ENCODE measurements at places on chromosomes 16 and 17.

DNA sequence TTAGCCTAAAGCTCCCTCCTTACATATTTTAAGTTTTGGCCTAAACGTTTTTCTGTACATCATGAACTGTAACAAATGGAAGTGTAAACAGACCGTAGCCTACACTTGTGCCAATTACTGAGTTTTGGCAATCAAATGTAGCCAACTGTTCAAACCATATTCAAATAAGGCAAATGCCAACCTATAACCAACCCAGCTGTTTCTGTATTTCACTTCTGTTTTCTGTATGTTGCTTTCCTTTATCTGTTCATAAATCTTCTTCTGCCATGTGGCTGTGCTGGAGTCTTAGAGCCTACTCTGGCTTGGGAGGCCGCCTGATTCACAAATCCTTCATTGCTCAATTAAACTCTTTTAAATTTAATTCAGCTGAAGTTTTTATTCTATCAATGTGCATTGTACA is 6.9 kb upstream of the C16orf78 start:
- DNase-seq, result no peak

DNA sequence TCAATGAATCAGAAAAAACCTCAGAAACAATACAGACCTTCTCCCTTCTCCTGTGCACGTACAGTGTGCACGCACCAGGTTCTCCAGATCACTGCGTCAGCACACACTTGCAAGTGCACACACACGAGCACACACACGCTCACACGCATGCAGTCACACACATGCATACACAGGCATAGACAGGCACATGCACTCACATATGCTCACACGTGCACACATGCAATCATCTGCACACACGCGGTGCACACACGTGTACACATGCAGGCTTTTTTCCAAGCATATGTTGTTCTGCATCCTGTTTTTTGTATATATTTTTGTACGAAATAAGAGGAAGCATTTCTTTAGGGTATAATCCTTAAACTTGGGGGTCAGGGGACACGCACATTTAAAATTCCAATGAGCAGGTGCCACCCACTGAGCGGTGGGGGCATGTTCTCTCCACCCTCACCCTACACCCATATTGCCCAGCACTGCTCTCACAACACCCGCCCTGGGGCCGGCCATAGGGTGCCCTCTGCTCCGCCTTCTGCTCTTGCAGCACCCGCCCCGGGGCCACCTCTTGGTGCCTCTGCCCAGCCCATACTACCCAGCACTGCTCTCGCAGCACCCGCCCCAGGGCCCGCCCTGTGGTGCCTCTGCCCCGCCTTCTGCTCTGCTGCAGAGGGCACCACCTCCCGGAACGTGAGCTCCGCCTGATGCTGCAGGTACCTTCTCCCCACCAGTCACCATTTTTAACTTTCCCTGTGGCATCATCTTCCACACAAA is 20.9 kb downstream of the KLHDC4 start:
- DNase-seq, result no peak

- peak; percentile 84 for DNase-seq
Observed at GRCh38 chr17:58112970-58113631, 29.9 kb downstream of the DYNLL2 start.

DNA sequence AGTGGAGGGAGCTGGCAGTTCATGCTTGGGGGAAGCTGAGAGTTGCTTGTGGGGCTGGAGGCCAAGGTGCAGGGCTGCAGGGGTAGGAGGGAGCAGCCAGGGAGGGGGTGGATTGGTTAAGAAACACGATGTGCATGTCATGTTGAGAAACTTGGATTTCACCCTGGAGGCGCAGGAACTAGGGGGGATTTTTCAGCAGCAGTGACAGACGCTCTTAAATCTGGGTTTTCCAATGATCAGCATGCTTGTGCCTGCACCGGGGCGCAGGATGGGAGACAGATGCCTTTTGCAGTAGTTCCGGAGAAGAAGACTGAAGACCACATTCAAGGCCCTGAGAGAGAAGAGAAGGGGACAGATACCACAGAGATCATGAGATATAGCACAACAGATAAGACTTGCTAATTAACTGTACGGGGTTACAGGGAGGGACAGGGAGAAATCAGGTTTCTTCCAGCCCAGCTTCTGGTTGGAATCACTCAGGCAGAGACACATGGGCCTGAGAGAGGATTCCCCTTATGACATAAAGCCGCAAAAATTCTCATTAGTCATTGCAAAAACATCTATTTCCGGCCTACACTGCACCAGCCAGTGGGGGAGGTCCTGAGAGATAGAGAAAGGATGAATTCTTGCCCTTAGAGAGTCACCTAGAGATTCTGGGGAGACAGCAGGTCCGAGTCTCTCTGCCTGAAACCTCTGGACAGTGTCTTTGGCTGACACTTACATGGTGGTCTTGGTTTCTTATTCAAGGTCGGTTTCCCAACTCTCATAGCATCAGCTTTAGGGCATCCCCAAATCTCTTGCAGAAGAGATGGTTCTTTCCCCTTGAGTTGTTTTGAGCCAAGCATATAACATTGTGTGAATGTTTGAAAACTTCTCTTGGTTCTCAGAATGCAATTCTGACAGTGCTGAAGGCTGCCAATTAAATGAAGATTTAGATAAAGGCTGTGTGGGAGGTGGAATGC is 27.1 kb downstream of the CDH13 start:
- peak; percentile 28 for DNase-seq

GRCh38 chr16:57475711-57476339 is 10.5 kb downstream of the DOK4 start:
- peak; percentile 73 for DNase-seq

GRCh38 chr17:80303824-80304223 is 43.2 kb downstream of the RNF213 start:
- DNase-seq, result no peak

DNA sequence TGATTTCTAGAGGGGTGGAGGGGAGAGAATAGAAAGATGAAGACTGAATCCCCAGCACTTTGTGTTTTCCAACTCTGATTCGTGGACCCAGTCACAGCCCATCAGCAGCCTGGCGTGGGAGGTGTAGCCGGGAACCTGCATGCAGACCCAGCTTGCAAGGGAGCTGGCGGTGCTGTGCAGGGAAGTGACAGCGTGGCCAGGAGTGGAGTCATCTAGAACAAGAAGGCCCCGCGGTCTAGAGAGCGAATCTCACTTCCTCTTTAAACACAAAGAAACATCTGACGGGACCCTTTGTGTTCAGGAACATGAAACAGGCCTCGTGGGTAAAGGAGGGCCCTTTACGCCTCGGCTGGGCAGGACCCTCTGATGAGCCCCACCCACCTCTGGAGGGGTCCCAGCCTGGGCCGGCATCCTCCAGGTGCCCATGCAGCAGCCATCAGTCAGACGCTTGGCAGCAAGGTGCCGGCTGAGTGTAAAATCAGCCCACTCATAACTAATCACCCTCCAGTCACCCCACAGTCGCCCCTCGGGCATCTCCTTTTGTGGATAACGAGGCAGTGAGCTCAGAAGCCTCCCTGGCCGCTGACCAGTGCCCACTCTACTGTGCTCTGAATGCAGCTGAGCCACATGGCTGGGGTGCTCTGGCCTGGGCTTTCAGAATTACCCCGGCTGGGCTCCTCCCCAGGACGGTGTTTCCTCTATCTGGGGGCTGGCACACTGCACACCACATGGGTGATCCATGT is 4.4 kb downstream of the SNAI3 start:
- DNase-seq, result peak; percentile 67

DNA sequence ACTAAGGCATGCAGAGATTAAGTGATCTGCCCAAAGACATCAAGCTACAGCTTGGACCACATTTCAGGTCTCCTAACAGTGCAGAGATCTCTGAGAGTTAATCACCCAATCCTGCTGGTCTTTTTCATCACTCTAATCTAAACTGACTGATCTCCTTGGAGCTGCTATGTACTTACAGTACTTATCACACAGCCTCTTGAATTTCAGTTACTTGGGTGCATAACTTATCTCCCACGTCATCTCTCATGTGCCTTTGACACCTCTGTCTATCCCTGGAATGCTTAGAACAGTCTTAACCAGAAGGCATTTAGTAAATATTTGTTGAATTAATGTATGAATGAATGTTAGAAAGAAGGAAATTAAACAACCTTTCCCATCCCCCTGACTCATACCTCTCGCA is 139.0 kb downstream of the SNX11 start:
- no peak for DNase-seq

DNA sequence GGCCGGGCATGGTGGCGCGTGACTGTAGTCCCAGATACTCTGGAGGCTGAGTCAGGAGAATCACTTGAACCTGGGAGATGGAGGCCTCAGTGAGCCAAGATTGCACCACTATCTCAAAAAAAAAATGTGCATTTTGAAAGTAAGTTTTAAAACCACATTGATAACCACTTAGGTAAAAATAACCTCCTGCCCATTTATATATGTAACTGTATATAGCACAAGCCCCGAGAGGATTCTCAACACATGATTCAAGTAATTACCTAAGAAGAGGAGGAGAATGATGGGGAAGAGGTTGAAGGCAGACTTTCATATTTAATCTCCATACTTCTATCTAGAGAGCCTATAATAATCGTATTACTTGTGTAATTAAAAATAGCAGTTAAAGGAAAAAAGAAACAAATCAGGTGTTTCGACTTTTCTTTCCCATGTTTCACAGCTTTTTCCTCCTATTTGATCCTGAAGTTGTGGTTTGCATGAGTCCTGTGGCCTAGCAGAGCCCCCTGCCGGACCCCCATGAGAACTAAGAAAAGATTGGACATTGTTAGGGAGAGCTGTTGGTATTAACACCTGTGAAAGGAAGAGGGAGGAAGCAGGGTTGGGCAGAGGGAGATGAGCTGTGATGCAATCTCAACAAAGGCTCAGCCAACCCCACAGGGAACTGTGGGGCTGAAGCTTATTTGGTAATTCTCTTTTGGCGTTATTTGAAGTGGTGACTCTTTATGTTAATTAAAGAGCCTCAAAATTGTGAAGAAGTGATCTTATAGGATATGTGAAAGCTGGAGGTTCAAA is 22.1 kb downstream of the PMFBP1 start:
- no peak for DNase-seq

GRCh38 chr17:46002311-46002972 is 3.4 kb downstream of the STH start:
- peak; percentile 63 for DNase-seq

- no peak for DNase-seq
Observed at GRCh38 chr16:9772526-9773225, 409.6 kb downstream of the GRIN2A start.

GRCh38 chr16:49857423-49858181 is 1.7 kb upstream of the ZNF423 start:
- peak; percentile 48 for DNase-seq

All from stimulated activated CD4-positive, alpha-beta T cell treated with anti-CD3 and anti-CD28 coated beads, Interleukin-4, amount 100 ng/mL, for 1 hour (primary cell).